Activated CD4-positive, alpha-beta T cell treated with anti-CD3 and anti-CD28 coated beads, Interleukin-2, amount 10 ng/mL, durations not matched to agents 7 days and 5 days (primary cell): ENCODE measurements at places on chromosomes 1 and 21.

DNA sequence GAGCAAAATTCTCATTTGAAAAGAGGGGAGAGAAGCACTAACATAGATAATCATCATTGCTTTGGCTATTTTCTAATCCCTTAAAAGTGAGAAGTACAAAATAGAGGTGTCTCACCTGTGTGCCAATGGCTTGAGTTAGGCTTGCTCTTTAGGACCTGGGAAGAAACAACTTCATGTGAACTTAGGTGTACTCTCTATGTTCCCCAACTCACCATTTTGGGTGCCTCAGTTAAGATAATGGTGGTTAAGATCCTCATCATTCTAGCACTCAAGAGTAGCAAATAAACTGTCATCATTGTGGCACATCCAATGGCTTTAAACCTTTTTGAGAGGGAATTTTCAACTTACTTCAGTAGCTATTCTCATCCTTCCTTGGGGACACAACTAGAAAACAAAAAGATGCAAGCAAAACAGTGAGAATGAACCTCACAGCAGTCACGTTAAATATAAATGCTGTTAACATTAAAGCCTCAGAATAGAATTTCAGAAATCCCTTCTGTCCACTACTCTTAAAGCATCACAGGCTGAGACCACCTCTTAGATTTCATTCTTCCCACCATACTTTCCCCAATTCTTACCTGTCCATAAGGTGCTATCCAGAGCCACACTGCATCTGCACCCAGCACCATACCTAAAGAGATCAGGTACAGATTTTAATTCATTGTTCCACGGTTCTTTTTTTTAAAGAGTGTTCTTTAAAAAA is 1.2 kb downstream of the GAS5 start:
- no peak for DNase-seq

DNA sequence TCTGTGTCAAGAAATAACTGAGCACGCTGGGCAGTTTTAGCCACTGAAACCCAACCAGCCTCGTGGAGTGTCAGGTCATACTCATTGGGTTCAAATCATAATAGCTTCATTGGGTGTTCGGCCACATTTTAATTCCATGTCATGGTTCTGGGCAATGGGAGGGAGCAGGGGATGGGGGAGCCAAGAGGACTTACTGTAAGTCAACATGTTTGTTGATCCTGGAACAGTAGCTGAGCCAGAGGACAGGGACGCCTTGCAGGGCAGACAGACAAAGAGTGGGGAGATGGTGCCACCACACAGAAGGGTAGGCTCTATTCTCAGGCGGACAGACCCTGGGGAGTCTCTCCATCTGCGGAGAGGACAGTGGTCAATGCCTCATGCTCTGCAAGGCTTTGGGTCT is 161.1 kb downstream of the ZBTB18 start:
- DNase-seq: no peak

- DNase-seq: no peak
These were observed 3.0 kb downstream of the RXFP4 start for GRCh38 chr1:155944444-155944799.

DNA sequence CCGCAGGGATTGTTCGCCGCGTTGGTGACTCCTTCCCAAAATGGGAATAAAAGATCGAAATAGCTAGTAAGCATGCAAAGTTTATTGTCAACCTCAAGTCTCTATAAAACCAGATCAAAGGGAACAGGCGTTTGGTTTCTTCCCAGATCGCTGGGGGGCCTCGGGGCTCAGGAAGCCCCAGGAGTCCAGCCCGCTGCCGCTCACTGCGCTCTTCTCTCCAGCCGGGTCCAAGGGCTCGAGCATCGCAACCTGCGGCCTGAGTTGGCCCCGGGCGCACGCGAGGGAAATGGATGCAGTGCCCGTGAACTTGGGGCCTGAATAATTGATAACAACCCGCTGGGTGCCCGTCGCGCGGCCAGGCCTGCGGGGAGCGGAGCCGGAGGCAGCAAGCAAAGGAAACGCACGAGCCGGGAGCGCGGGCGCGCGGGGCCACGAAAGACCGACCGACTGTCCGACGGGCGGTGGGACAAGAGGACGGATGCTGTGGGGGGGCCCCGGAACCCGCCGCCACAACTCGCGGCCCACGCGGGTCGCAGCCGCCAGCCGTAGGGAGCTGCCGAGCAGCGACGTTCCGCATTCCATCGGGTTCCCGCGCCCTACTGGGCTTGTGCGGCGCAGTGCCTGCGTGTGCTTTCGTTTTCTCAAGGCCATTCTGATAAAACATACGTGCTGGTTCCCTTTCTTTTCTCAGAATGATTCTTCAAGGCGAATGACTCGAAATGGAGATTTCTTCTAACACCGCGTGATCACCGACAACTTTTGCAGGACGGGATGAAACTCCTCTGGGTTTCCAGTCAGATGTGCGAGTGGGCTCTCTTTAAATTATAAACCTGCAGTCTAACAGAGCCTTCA is 14.0 kb upstream of the ALX3 start:
- peak; percentile 33 for DNase-seq

GRCh38 chr1:153251988-153252387 is 7.5 kb upstream of the LORICRIN start:
- DNase-seq: no peak

- no peak for DNase-seq
These were observed 24.7 kb upstream of the CNN3 start for GRCh38 chr1:94951509-94952208.

DNA sequence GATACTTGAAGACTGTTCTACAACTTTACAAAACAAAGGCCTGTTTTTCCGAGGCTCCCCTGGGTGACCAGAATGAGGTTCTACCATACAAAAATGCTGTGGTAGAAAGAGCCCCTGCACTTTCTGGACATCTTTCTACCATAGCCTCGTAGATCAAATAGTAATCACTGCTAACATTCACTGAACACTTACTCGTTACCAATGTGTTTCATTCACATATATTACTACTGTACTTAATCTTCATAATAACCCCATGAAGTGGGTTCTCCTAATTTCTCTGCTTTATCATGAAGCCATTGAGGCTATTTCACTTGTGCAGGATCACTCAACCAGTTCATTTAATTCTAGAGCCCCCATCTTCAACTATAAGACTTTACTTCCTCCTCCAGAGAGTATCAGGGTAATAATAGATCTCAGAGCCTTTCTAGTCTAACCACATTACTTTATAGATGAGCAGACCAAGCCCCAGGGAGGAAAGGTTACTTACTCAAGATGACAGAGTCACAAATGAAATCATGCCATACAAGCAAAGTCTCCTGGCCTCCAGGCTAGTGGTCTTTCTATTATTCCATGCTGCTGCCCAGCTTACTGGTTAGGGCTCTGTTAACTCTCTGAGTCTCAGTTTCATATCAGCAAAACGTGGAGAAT is 46.7 kb upstream of the OSBPL9 start:
- DNase-seq: no peak

GRCh38 chr1:13628218-13628617 is 44.6 kb downstream of the PDPN start:
- no peak for DNase-seq

- no peak for DNase-seq
These were observed 46.5 kb downstream of the CYP2J2 start for GRCh38 chr1:59879996-59880505.

GRCh38 chr1:222772996-222773379 is 36.0 kb downstream of the FAM177B start:
- peak; percentile 35 for DNase-seq

DNA sequence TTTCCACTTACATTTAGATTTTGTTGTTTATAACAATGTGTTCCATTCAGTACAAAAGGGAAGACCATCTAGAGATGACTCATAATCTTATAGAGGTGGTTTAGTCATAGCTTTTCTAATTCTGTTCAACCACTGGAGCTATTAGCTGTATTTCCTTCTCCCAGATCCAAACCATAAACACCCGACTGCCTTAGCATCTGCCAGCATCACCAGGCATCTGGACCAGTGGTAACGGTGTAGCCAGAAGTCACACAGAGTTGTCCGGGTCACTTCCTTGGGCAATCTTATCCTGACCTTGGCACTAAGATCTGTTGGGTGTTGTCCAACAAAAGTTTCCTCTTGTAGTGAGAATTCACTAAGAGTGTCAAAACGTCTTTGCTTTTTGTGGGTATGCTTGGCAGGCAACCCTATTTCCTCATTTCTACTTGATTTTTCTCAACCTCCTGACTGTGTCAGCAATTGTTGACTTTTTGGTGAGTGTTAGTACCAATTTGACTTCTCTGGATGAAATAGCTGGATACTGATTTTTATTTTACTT is 372.1 kb upstream of the B3GALT2 start:
- DNase-seq: no peak

DNA sequence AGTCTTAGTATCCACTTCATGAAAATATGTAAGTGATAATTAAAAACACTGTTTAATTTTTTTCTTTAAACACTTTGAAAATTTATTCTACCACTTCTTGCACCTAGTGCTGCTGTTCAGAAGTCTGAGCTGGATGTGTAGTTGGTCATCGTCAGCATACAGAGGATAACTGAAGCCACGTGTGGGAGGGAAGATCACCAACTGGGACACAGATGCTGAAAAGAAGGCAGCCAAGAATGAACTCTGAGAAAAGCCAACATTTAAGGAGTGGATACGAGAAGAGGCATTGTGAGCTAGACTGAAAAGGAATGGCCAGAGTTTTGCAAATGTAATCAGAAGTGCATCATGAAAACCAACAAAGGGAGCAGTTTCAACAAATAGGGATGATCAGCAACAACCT is 24.6 kb upstream of the CLCA4 start:
- DNase-seq: no peak

DNA sequence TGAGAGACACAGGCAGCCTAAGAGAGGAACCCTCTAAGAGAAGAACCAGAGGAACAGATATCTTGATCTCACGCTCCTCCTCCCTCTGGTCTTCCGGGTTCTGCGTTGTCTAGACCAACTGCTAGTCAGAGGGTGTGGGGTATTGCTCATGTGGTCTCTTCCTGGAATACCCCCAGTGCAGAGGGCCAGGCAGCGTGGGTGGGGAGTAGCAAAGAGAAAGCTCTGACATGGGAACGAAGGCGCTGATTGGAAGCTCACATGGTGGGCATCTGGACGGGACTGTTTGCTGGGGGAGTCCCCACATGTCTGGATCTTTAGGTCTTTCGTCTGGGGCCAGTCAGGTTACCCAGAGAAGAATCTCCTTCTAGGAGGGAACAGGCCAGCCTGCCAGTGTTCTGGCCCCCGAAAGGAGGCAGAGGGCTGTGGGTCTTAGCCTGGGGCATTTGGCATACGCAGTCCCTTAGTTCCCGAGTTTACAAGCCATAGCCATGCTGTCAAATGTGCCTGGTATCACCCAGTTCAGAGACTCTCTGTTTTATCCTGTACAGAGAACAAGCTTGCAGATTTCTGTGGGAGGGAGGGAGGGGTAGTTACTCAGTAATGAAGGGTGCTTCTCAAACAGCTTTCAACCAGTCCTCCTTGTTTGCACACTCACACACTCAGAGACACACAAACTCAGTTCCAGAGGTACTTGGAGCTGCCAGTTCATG is 18.3 kb upstream of the IL6R start:
- DNase-seq: peak; percentile 32

DNA sequence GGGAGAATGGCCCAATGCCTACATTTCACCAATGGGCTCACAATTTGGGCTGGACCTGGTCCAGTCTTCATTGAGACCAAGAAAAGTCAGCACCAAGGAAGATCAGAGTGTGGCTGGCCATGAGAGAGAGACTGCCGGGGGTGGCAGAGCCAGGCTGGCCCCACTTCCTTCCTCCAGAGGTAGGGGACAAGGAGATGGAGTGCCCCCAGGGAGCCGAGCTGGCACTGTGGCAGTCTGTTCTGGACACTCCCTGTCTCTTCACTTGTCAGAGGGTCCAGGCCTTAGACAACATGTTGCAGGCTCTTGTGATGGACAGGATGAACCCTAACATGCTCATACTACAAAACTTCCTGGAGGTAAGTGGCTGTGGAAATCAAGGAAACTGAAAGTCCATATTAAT is 27.7 kb downstream of the INAVA start:
- no peak for DNase-seq

DNA sequence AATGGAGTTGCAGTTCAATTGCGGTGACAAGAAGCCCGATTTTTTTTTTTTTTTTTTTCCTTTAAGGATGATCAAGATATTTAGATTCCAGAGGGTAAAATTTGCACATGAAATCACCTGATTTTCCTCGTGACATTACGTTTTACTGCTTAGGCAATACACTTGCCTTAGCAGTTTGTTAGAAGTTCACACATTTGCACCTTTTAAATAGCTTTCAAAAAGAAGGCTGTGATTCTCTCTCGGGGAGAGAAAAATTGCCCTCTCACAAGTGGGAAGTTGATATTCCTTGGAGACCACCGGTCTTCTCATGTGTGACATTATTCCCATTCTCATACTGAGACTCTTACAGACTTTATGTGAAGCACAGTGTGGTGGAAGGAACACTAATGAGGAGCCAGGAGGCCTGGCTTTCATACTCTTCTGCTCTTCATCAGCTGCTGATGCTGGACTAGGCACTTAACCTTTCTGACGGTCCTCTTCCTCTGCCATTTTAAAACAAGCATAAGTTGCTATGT is 69.8 kb upstream of the HSPA13 start:
- DNase-seq: no peak

GRCh38 chr1:169529068-169529642 is 43.4 kb upstream of the SLC19A2 start:
- DNase-seq: peak; percentile 12

DNA sequence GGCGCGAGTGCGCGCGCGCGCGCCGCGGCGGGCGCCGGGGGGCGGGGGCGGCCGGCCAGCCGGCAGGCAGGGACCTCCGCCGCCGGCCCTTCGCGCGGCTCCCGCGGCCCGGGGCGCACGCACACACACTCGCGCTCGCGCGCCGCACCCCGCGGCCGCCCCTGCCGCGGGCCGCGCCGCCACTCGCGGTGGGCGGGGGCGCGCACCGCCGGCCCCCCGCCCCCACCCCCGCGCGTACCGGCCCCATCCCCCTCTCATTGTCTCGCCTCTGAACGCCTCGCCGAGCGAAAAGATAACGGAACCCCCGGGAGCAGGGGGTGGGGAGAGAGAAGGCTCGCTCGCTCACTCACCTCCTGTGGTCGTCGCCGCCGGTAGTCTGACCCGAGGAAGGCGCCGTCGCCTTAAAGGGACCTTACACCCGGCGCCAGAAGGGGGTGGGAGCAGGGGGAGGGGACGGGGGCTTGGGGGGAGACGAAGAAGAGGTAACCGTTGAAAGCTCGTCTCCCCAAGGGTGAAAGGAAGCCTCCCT is 428 bp downstream of the POGZ start:
- peak; percentile 57 for DNase-seq

DNA sequence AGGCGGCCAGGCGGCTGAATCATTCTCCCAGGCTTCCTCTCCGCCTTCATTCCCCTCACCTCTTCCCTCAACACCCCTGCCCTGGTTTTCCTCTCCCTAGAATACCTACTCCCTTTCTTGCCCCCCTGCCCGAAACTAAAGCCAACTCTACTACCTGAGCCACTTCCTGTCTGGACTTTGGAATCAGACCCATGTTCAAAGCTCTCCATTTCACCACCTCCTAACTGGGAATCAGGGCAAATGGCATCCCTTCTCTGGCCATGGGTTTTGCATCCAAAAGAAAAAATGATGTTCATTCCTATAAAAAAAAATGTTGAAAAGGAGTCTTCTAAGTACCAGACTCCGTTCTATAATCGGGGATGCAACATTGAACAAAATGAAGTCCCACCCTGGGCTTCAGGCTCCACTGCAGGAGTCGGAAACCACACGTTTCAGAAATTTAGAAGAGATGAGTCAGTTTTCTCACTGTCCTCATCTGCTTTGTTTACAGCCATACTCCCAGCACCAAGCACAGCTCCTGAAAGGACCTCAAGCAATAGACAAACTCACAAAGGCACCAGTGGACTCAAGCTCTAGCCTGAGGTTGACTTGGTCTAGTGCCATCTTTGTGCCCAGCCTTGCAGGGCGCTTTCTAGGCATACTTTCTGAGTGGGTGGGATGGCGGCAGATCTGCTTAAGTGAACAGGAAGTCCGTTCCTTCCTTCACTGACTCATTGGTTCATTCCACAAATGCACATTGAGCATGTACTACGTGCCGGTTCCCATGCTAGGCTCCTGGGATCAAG is 176.2 kb downstream of the IGSF21 start:
- no peak for DNase-seq
